ENCODE measurements at places on chromosomes 4 and X.

DNA sequence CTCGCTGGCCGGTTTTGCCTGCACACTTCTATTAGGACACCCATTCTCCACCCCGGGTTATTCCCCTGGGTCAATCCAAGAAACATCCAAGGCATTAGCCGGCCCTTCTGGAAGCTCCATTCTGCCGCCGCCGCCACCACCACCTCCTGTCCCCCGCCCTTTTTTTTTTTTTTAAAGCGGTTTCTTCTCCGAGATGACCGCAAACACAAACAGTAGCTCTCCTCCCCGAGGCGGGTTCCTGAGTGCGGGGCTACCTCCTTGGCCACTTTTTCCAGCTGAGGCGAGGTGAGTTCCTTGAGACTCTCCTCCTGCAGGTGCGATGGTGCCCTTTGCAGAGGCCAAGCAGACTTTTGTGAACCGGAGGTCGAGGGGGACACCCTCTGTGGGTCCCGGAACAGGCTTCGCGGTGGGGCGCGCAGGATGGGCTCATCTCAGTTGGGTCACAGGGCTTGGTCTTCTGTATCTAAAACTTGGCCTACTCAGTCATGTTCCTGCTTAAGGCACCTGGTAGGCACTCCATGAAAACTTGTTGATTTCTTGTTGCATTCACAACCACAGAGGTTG lies 930 bp downstream of the NWD2 start:
- DNase-seq = no peak

DNA sequence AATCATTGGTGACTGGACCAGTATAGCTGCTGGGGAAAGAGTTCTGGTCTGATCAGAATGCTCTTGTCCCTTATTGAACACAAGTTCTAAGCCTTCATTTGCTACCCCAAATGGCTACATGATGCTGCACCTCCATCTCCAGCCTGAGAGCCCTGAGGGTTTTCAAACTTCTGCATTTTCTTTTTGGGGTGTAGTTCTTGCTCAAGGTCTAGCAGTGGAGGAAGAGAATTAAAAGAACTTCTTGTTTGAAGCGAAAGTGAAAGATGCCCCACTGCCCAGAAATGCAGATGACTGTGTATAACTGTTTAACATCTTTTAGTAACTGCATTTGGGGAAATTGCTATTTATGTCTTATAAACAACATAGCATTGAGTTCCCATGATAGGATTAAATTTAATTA lies 38.5 kb downstream of the LAMTOR3 start:
- DNase-seq = no peak

- DNase-seq = no peak
Measured at GRCh38 chr4:171397175-171397574, 416.0 kb upstream of the GALNTL6 start.

- no peak for DNase-seq
Measured at GRCh38 chr4:25443851-25444250, 66.8 kb downstream of the ANAPC4 start.

- peak; percentile 11 for DNase-seq
Measured at GRCh38 chrX:85941275-85941674, 106.1 kb downstream of the CHM start.

GRCh38 chr4:85818700-85819099 lies 343.8 kb downstream of the ARHGAP24 start:
- DNase-seq = no peak

DNA sequence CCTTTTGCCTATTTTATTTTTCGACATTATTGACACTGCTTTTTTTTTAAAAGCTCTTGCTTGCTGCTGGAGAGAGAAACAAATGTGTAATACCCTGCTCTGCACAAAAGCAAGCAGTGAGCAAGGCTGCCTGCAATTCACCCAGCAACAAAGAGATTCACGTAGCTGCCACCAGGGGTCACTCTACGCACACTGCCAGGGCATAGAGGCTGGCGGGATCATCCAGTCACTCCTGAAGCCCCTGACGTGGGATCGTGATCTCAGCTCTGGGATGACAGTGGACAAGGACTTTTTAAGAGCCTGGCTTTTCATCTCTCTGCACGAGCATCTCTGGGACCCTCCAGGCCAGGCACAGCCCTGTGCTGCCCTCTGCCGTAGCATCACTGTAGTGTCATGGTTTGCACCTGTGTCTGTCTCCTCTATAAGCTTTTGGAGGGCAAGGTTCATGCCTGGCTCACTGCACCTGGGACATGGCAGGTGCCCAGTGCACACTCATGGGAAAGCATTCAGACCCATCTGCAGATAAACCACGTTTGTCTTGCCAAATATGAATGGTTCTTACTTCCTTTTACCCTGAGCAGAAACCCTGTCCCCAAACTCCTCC lies 19.8 kb downstream of the C4orf50 start:
- DNase-seq = peak; percentile 62

- peak; percentile 41 for DNase-seq
Measured at GRCh38 chrX:102067966-102068723, 57.3 kb upstream of the TCEAL2 start.

DNA sequence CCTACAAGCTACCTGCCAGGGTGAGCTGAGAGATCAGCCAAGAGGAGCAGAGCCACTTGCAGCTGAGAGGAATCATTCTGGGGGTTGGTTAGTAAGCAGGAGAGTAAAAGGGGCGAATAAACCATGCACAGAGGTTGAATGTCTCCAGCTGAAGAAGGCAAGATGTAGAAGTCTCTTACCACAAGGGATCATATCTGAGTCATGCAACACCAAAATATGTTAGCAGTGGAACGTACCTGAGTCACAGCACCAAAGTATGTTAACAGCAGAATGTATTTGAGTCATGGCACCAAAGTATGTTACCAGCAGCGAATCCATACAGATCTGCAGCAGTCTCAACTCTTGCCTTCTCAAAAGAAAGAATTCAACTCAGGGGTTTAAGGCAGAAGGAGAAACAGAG lies 29.9 kb downstream of the C4orf51 start:
- DNase-seq = peak; percentile 93

- peak; percentile 92 for DNase-seq
Measured at GRCh38 chr4:60724623-60725022, 475.5 kb upstream of the ADGRL3 start.

DNA sequence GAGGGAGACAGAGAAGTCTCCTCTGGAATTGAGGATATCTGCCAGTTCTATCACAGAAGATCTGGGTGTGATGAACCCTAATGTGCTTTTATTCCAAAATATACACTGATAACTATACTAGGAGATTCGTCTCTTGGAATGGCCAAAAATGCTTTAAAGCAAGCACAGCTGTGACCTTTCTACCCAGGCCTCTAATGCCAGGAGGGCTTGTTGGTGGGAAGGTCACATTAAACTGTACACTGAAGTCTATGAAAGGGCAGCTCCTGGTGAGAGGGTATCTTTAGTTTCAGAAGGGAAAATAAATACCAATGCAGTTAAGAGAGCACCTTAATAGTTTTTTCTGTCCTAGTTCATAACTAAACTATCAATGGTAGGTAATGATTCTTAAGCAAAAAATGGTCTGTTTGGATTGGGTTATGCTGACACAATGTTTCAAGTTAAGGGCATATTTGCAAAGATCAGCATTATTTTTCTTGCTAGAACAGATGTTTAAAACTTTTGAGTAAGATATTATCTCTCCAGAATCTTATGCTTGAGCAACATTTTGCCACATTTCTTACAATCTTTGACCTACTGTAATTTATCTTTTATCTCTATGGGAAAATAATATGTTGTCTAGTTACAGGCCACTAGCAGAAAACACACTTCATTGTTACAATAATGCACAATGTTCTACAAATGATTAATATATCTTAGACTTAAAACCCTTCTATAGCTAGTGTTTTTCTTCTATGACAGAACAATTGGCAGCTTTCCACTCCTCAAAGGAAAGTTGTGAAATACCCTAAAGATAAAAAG lies 59.6 kb downstream of the SEC24D start:
- peak; percentile 51 for DNase-seq

- DNase-seq = peak; percentile 92
Measured at GRCh38 chr4:39565878-39566600, 38.8 kb upstream of the UGDH start.

DNA sequence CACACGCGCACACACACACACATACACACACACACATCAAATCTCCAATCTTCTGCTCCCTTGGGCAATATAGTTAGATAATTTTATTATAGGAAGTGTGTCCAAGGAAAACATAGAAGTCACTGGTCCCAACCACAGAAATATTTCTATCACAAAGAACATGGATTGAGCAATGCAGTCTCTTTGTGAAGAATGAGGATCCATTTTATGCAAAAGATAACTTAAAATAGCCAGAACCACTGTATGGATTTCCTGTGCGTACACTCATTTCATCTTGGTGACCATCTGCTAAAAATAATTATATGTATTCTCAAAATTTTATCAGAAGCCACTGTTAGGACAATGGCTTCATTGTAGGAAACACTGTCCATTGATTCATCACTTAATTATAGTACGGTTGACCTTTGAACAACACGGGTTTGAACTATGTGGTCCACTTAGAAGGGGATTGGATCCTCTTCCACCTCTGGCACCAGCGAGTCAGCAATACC lies 169.6 kb upstream of the MXRA5 start:
- peak; percentile 51 for DNase-seq

DNA sequence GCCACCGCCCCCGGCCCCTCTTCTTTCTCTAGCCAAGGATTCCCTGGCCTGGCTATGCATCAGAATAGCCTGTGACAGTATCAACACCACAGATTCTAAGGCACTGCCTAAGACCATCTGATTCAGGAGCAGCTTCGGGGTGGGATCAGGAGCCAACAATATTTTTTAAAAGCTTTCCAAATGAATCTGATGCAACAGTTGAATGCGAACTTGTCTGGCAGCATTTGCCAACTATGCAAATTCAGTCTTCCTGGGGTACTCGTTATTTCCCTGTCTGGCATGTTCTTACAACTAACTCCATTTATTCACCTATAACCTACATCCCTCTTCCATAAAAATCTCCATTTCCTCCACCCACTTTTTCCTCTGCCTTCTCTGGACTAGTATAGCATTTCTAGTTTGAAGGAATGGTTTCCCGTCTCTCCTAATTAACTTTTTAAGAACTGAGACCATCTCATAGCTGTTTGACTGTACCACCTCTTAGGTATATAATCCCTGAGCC lies 36.2 kb upstream of the UGDH start:
- DNase-seq = no peak

DNA sequence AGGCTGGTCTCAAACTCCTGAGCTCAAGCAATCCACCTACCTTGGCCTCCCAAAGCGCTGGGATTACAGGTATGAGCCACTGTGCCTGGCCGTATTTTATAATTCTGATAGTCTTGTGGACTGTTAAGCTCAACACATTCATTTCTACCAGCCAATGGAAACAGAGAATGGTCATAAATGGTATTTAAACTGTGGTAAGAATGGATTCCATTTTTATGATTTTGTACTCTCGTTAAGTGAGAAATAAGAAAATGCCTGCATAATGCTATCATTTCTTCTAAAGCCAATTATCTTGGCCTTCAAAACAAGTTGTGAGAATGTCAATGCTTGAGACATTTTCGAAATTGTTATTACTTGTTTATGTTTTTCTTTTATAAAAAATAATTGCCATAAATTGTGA lies 321.0 kb downstream of the IL15 start:
- DNase-seq = no peak

- peak; percentile 45 for DNase-seq
Measured at GRCh38 chr4:137861682-137862081, 329.4 kb upstream of the PCDH18 start.

DNA sequence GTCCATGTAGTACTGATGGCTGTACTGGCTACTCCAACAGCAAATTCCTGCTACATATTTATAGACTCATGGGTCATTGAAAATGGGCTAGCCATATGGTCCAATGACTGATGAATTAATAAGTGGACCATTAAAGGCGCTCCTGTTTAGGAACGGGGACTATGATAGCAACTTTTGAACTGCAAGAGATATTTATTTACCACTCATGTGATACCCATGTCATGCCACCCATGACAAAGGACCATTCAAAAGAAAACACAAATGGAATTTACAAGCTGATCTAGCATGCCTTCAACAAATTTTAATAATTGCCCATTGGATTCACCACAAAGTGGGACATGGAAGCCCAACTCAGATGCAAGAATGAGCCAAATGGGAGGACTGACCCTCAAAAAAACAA lies 240.0 kb upstream of the GALNTL6 start:
- DNase-seq = no peak

DNA sequence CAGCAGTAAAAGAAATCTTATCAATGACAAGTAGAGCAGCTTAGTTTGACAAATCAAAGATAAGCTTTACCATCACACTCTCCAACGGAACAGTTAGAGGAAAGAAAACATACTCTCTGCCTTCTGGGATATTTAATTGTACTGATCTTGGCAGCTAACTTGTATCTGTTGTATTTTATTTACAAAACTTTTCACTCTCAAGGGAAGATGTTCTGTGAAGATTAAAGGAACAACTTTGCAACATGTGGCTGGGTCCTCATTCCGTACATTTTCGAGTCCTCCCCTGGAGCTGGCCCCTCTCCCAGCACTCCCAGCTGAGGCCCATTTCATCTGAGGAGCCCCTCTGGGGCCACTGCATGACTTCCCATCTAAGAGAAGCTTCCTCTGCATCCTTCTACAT lies 74.4 kb downstream of the RPS3A start:
- no peak for DNase-seq

- DNase-seq = peak; percentile 7
Measured at GRCh38 chrX:153819384-153820040, 10.8 kb downstream of the PDZD4 start.

- no peak for DNase-seq
Measured at GRCh38 chrX:20352504-20352903, 85.8 kb upstream of the RPS6KA3 start.

DNA sequence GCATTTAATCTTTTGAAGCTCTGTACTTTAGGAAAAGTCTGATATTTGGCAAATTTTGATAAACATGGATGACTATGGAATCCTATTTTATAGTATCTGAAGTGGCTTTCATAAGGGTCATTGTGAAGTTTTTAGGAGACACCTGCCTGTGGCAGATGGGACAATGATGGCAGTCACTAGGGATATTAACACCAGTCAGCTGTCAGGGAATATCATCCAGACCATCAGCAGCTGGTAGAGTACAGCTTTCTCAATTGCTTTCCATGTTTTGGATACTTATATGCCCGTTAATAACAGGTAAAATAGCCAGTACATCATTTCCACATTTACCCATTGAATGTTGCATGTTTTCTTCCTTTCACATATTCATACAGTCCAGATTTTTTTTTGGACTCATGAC lies 39.1 kb downstream of the NPNT start:
- DNase-seq = no peak

GRCh38 chrX:79167462-79167861 lies 23.0 kb downstream of the GPR174 start:
- no peak for DNase-seq

- peak; percentile 73 for DNase-seq
Measured at GRCh38 chrX:13659063-13659462, 6.1 kb downstream of the TCEANC start.

DNA sequence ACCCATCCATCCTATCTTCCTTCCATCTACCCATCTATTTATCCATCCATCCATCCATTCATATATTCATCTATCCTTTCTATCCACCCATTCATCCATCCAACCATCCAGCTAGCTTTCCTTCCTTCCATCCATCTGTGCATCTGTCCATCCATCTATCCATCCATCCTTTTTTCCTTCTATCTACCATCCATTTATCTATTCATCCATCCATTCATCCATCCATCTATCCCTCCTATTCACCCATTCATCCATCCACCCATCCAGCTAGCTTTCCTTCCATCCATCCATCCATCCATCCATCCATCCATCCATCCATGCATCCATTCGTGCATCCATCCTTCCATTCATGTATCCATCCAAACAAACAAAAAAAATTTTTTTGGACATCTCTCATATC lies 118.8 kb downstream of the PSAPL1 start:
- DNase-seq = no peak

GRCh38 chrX:2751291-2751690 lies 549 bp upstream of the XG start:
- DNase-seq = no peak

Data from ELR (cell line).